Activated T-helper 1 cell treated with Interleukin-2 at 50 U/mL for 16 hours (primary cell): ENCODE measurements at places on chromosomes 7 and 10.

DNA sequence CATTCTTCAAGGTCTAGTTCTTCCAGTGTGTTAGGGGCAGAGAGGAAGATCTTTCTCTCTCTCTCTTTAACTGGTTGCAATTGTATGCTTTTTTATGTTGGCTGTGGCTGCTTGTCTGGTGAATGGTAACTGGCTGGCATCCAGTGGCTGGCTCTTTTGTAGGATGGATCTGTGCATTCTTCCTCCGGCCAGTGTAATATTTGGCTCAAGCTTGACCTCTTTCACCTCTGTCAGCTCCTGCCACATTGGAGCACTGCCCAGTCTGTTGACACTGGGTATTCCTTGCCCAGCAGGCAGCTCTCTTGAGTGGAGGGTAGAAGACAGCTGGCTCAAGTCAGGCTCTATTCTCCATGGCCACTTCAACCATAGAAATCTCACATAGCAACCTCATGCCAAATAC, 528.3 kb downstream of the PHTF2 start:
- no peak for DNase-seq

DNA sequence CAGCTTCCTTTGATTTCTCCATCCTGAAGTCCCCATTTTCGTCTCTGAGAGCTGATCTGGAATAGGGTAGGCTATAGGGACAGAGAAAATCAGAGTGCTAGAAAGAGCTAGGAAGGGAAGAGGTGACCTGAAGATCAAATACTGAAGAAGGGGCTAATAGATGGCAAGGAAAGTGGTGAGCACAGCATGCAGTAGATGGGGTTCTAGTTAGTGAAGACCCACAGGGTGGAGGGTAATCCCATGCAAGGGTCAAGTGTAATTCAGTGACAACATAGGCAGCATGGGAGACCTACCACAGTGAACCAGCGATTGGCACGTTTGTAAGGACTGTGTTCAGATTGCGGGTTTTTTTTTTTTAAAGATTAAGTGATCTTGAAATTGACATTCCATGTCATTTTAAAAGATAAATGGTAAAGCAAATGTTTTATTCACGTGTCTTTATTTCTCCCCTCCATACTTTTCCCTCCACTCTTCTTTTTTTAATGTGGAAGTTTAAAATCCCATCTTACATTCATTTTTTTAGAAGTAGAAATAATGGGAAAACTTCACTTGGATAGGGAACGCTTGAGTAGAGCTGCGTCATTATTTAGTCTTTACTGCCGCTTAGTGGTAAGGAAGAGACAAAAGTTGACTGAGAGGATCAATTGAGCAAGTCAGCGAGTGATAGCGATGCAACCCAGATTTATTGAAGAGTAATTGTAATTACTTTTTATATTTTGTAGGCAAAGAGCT, 21.0 kb upstream of the ABI1 start:
- no peak for DNase-seq

DNA sequence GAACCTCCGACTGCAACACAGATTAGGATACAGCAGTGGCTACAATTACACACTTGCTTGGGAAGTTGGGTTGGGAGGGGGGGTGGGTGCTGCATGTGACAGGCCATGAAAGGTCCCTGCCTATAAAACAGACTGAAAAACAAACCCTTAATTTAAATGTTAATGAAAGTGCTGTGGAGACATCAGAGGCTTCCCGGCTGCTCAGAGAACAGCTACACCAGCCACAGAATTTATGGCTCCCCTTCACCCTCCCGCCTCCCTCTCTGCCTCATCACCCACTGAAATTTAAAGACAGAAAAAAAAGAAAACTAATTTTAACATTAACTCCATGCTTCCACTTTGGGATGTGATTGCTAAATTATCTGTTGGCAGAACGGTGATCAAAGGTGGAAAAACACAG, 34.7 kb downstream of the FBXW4 start:
- no peak for DNase-seq

DNA sequence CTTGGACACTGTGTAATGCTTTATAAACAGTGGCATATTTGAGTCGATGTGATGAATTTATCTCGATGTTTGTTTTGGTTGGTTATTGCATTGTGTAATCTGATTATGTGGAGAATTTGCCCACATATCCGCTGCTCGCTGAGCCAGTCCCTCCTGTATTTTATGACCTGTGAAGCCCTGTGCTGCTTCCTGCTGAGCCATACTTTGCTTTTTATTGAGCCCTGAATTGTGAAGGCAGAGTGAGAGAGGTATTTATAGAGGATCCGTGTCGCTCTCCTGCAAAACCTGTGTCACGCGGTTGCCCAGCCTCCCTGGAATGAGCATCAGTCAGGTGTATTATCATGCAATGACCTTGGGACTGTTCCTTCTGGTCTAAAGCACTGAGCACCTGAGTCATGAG, 253.7 kb downstream of the ARHGAP21 start:
- DNase-seq, result no peak
